ENCODE measurements at places on chromosomes 6 and 20.

DNA sequence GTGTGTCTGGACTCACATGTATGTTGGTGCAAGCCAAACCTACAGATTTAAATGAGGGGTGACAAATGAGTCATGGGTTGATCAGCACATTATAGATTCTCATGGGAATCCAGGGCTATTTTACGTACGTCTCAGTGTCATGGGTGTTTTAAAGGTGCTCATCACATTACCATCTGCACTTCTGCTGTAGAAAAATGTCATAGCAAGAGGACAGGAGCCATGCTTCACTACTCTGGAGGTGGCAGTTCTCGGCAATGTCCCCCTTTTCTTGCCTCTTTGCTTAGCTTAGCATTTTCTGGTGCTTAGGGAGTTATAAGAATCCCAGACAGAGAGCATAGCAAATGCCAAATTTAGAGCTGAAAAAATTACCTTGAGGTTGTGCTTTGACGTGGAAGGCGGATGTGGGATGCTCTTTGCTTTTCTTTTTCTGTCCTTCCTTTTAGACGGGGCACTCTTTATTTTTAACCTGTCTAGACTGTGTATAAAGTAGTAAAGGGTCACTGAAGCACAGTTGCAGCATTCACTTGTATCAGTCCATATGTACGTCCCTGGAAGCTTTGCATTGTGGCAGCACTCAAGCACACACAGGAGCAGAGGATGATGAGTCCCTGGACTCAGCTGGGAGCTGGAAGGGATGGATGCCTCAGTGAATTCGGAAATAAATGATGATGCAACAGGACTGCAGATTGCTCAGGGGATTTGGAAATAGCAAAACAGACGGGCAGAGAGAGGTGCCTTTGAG, 139.7 kb downstream of the SYNDIG1 start:
- no peak for DNase-seq

- DNase-seq: no peak
Observed at GRCh38 chr20:38054647-38055046, 21.1 kb downstream of the RPRD1B start.

DNA sequence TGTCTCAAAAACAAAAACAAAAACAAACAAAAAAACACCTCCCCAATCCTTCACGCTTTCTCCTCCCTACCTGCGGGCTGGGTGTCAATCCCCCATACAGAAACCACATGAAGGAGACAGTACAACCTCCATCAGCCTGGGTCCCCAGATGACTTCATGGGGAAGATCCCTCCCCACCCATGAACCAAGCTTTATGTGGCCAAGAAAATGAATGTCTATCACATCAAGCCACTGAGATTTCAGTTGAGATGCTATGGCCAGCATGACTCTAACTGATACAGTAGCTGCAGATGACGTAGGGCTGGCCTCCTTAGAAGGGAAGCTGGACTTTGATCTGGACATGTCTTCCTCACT, 21.2 kb upstream of the BNIP5 start:
- no peak for DNase-seq

- DNase-seq: no peak
Observed at GRCh38 chr6:34865107-34865506, 22.7 kb downstream of the TAF11 start.

- no peak for DNase-seq
Observed at GRCh38 chr6:13508711-13509705, 21.6 kb upstream of the GFOD1 start.

DNA sequence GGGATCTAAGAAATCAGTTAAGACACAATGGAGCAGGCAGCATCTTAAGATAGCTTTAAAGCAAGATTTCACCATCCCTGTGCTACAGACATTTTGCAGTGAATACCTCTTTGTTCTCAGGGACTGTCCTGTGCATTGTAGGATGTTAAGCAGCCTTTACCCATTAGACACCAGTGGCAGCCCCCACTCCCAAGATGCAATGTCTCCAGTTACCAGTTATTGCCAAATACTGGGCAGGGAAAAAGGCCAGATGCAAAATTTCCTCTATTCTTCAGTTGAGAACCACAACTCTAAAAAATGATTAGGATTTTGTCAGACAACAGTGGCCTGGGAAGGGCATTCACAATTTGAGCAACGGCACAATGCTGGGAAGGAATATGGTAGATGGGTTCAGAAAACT, 6.1 kb downstream of the FBXO5 start:
- no peak for DNase-seq

- DNase-seq: peak; percentile 26
Observed at GRCh38 chr20:6178537-6178936, 55.7 kb upstream of the FERMT1 start.

All from kidney epithelial cell (primary cell).